ENCODE measurements at places on chromosomes 4 and X.

DNA sequence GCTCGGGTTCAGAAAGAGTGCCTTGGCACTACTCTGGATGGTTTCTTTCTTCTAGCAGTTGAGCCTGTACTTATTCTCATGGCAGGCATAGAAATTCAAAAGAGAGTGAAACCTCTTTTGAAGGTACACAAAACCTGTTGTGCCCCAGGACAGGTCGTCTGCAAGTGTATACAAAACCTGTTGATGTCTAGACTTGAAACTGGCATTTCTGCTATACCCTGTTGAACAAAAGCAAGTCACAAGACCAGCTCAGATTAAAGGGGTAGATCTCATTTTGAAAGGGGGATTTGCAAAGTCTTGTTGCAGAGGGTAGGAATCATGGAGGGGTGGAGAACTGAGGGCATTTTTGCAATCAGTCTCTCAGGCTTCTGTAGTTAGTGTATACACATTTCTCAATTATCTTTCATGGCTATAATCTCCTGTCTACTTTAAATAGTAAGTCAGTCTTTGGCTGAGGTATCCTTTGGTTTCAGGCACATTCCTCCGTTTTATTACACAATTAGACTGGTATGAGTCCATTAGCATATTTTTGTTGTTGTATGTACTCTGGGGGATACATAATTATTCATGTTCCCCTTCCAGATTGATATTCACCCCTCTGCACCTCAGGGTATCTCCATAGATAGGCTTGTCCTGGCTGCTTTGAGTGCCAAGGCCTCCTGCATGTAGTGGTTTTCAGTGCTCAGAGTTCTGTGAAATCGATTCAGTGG is 251.4 kb downstream of the DTHD1 start:
- H3K27ac ChIP-seq: no peak overlapping the region
- no peak overlapping the region for H3K4me3 ChIP-seq
- H3K4me1 ChIP-seq: no peaks in the 10 kb centered on the region
- no peaks in the 10 kb centered on the region for H3K36me3 ChIP-seq
- no peaks in the 10 kb centered on the region for H3K27me3 ChIP-seq

DNA sequence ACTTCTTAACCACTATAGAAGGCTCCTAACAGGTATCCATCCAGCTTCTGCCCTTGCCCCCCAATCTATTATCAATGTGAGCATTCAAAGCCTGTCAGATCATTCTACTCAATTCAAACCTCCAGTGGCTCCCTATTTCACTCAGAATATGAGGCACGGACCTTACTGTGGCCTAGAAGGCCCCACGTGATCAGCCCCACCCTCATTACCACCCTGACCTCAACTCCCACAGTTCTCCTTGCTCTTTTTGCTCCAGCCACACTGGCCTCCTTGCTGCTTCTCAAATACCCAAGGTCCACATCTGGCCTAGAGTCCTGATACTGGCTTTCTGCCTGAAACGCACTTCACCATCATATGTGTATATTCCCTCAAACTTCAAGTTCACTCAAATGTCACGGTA is 18.7 kb downstream of the SEPSECS start:
- no peaks in the 10 kb centered on the region for H3K27me3 ChIP-seq
- no peak overlapping the region for H3K27ac ChIP-seq
- H3K36me3 ChIP-seq: peaks cover 7% of the 10 kb centered on the region

DNA sequence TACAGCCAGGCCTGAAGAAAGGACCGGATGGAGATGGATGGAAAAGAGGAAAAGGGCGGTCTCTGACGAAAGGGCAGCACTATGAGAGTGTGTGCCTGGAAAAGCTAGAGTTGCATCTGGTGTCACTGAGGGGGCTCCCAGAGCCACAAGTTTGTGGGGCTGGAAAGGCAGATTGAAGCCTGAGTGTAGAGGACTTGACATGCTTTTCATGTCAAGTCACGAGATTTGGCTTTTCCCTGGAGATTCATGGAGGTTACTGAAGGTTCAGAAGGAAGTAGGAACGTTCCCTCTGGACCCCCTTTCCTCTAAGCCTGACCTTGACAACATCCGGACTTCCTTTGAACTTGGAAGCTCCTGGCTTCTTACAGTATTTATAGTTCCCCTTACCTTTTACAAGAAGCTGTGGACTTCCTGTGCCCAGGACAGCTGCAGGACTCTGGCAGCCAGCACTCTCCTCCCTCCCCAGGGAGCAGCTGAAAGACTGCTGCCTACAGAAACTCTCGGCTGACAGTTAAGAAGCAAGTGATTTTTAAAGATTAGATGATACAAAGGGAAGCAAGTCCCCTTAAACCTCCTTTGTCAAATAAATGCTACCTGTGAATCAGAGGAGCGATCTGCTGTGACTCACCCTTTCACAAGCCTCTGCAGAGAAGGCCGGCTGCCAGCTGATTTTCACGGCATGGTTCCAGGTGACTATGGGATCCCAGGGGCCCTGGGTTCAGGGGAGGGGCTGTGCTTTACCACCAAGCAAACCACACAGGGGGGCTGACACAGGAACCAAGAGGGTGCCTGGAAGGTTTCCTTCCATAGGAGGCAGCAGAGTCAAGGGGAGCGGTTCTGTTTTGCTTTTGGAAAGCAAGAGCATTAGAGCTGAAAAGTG is 72.9 kb upstream of the STIM2 start:
- H3K4me3 ChIP-seq: no peak overlapping the region
- H3K27me3 ChIP-seq: no peaks in the 10 kb centered on the region
- no peaks in the 10 kb centered on the region for H3K4me1 ChIP-seq
- DNase-seq: no peak

- no peaks in the 10 kb centered on the region for H3K27me3 ChIP-seq
- H3K4me3 ChIP-seq: no peak overlapping the region
- DNase-seq: no peak
- no peaks in the 10 kb centered on the region for H3K4me1 ChIP-seq
- no peak overlapping the region for H3K27ac ChIP-seq
These were observed 2371.5 kb upstream of the TENM3 start for GRCh38 chr4:179871726-179872125.

- DNase-seq: no peak
- H3K27me3 ChIP-seq: no peaks in the 10 kb centered on the region
- H3K27ac ChIP-seq: peak overlapping the region; percentile 25
- H3K36me3 ChIP-seq: peaks cover 31% of the 10 kb centered on the region
- no peak overlapping the region for H3K4me3 ChIP-seq
These were observed 9.7 kb upstream of the IRAK1 start for GRCh38 chrX:154029439-154029838.
